ENCODE measurements at places on chromosomes 16 and 17. TPM values are rescaled to one million over a fixed set of nuclear protein-coding genes. Genes with fewer than 3 reads are reported as not detected.

ABCC6 gene
- polyA plus RNA-seq = 20.7 TPM

HOXB1 gene
- polyA plus RNA-seq = 0.19 TPM

GRCh38 chr17:38724337-38724988 is 5.7 kb upstream of the CISD3 start:
- DNase-seq = no peak

- peak; percentile 9 for DNase-seq
Measured at GRCh38 chr16:70529051-70529777, 5.6 kb downstream of the SF3B3 start.

ATAD5 gene
- polyA plus RNA-seq = 8.4 TPM

DNA sequence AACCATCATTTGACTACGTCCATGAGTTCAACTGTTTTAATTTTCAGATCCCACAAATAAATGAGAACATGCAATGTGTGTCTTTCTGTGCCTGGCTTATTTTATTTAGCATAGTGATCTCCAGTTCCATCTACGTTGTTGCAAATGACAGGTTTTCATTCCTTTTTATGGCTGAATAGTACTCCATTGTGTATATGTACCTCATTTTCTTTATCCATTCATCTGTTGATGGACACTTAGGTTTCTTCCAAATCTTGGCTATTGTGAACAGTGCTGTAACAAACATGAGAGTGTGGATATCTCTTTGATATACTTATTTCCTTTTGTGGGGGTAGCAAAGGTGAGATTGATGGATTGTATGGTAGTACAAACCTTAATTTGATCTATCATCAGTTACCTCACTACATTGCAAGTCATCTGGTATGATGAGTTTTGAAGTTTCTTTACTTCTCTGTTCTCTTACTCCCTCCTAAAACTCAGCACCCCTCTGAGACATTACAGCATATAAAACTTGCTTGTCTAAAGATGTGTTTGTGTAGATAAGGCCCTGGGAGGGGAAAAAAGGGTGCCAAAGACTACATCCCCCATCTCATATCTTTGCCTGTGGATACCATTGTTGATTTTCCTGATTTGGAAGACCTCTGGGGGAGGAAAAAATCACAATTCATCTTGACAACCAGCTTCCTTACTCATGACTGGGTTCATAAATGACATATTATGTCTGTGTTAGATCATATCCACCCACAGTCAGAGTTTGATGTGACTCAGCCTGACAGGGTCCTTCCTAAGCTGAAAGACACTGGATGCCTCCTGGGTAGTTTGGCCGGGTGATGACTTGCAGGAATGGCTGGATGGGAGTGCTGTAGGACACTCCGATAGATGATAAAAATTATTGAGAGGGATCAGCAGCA is 47.6 kb downstream of the ABCA9 start:
- no peak for DNase-seq

DNA sequence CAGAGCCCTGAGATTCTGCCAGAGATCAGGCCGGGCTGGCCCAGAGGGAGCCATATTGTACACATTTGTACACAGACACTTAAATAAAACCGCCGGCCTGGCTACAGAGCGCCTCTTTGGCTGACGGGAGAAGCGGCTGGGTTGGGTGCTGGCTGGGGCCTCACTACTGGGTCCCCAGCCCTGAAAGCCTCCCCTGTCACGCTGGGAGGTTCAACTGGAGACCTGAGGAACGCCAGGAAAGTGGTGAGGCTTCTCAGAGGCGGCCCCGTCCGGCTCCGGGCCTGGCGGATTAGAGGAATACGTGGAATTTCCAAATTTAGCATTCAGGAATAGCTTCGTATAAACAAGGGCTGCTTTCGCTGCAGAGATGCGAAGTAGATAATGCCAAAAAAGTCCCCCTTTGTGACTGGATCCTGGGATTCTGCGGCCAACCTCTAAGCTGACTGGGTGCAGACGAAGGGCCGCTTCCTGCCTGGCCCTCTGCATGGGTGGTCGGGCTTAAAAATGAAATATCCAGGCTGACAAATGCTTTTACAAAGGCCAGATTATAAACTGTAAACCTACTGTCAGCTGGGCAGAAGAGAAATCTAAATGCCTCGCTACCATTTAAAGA is 252.4 kb downstream of the IRF8 start:
- DNase-seq = no peak

CSH1 gene
- 0.83 TPM for polyA plus RNA-seq

DNA sequence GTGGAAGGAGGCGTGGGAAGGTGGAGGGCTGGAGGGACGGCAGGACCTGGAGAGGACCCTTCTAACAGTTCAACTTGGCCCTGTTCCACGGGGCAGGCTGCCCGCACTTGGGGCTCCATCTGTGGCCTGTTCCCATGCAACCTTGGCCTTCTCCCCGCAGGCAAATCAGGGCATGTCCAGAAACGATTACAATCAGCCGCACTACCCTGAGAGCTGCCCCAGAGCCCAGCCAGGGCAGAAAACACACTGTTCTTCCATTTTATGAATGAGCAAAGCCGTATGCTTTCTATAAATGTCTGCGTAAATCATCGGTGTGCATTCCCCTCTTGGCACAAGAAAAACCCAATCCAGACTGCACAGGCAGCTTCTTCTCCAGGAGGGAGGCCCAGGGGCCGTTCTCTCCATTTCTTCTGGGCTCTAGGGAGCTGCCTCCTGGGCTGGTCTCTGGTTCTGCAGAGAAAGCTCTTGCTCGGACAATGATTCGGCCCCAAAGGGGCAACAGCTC is 228.7 kb downstream of the SOX9 start:
- no peak for DNase-seq

CLDN7 gene
- 41.8 TPM for polyA plus RNA-seq

DNA sequence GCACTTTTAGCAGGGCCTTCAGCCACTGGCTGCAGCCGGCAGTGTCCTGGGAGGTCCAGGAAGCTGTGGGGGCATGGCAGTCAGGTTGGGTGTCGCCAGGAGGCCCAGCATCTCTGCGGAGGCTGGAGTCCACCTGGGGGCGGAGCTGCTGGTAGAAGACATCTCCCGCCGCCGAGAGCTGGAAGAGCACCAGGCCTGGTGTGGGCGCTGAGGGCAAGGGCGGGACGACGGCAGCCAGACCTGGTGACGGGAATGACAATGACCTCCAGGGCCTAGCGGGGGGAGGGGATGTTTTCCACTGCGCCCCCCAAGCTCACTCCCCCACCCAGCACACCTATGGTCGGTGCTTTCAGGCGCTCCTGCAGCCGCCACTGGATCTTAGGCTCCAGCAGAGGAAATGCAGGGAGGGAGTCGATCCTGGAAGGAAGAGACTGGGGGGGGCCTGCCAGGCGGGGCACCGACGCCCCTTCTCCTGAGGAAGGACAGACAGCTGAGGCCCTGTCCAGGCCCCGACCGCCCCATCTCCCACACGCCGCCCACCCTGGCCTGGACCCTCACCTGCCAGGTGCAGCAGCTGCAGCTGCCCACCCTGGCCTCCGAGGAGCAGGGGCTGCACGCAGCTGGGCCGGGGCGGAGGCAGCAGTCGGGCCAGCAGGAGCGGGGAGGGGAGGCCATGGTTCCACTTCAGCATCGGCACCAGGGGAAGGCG is 7.1 kb downstream of the TAF1C start:
- no peak for DNase-seq

GRCh38 chr16:51159865-51160264 is 8.8 kb upstream of the SALL1 start:
- DNase-seq = no peak

DNA sequence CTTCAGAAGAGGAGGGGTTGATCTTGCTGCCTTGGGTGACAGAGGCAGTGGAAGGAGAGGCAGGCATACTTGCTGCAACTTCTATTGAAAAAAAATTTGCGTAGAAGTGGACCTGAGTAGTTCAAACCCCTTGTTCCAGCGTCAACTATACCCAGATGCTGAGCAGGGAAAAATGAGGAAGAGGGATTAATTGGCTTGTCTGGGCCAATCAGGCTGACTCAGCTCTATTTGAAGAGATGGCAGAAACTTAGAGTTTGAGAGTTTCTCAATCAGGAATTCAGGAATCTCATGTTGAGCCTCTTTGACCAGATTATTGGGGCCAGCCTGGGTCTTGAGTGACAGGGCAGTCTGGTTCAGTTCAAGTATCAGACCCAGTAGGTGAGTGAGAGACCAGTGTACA is 17.6 kb downstream of the CASC3 start:
- DNase-seq = no peak

GRCh38 chr17:44122816-44123355 is 555 bp downstream of the HDAC5 start:
- DNase-seq = no peak

DNA sequence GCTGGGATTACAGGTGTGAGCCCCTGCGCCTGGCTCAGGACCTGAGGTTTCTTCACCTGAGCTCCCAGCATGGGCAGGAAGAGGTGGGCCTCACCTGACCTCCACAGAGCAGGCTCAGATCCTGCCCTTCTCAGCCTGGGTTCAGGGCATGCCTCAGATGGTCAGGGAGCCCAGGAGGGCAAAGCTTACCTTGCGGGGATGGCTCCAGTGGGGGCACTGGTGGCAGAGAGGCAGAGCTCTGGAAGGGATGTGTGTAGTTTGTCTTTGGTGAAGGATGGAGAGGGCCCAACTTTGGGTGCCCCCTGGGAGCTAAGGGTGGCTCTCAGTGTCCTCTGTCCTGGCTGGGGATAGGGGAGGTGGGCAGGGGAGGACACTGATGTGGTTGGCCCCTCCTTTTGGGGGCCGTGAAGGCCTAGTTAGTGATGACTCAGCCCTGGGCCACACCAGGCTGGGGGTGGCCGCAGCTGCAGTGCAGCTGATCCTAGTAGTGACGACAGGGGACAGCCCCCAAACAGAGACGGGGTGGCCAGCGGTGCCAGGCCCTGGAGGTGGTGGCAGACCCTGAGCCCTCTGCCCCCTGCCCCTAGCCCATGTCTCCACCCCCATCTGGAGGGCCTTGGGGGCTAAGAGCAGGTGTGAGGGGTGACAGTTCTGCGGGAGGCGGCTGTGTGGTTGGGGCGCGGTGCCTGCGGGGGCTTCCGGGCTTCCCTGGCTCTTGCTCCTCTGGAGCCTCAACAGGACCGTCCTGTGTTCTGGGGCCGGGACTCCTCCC is 5.8 kb downstream of the NHERF2 start:
- DNase-seq = no peak

DNA sequence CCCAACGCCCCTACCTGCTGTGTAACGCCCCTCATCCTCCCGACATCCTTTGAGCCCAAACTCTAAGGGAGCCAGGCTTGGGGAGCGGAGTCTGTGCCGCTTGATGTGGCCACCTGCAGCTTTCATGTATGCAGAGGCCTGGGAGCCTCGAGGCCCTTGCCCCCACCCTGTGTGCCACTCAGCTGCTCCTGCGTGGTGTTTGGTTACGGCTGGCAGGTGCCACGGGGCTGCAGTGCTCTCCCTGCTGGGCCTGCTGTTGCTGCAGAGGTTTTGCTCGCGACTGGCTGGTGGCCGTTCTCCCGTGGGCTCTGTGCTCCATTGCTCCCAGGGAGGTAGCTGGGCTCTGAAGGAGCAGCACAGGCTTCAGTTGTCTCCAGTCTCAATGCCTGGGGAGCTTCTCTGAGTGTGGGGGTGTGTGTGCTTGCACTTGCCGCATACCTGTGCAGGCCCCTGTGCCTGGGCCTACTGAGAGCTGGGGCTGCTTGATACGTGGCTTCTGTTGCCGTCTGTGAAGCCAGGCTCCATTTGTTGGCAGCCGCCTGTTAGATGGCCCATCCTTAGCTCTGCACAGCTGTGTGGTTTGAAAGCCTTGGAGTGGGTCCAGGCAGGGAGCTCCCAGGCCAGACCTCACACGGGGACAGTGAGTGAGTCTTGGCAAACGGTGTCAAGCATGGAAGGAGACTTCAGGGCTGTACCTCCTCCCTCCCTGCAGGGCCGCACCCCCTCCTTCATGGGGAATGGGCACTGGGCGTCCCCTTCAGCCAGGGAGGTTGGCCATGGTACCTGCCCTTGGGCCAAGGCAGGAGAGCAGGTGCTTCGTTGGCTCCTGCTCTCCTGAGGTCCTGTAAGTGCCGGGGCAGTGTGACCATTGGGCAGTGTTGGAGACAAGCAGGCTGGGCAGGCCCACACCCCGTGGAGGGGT is 47.2 kb downstream of the PDPK1 start:
- DNase-seq = no peak

- no peak for DNase-seq
Measured at GRCh38 chr17:42118545-42118944, 2.6 kb downstream of the KAT2A start.

GRCh38 chr17:36829676-36830075 is 107.6 kb upstream of the LHX1 start:
- no peak for DNase-seq

GDPD1 gene
- 10.3 TPM for polyA plus RNA-seq

GRCh38 chr17:82592767-82593589 is 55.3 kb downstream of the WDR45B start:
- no peak for DNase-seq

- no peak for DNase-seq
Measured at GRCh38 chr16:67228034-67228785, 1.3 kb downstream of the TMEM208 start.

GRCh38 chr17:70295329-70295728 is 126.0 kb downstream of the KCNJ2 start:
- DNase-seq = no peak

DNA sequence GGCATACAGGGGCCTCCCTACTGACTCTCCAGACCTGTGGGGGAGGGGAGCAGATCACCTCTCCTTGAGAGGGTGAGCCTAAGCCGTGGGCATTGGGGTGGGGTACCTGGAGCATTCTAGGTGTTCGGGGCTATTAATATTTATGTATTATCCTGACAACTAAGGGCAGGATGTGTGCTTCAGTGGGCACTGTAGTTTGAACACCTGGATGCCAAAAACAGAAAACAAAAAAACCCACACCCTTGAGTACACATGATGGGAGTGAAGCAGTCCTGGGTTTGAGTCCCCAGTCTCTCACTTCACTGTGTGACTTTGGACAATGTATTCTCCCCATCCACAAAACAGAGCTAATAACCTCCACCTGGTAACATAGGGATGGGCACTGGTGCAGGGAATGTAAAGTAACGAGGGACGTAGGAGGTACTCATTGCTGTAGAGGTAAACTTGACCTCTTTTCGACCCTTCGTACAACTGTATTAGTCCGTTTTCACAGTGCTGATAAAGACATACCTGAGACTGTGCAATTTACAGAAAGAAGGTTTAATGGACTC is 257.8 kb downstream of the CPPED1 start:
- no peak for DNase-seq

TP53TG3F gene
- not detected for polyA plus RNA-seq

GRCh38 chr17:39283896-39284295 is 58.2 kb upstream of the STAC2 start:
- no peak for DNase-seq

IRF8 gene
- 5.8 TPM for polyA plus RNA-seq

DNA sequence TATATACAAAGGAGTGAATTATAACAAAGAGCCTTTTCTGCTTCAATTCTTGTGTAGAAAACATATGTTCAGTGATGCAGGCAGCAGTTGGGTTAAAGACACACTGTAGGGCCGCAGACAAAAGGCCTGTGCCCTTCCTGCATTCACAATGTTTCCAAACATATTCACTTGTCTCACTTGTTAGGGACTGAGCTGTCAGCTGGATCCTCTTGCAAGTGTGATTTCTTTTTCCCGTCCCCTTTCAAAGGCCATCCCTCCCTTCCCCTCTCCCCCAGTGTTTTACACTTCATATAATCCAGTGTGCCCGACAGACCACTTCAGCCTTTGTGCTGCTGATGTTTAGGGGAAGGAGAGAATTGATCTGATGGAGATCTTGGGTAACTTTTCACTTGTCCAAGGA is 217.0 kb downstream of the FTO start:
- no peak for DNase-seq

- DNase-seq = no peak
Measured at GRCh38 chr16:79380995-79381602, 219.4 kb downstream of the MAF start.

GRCh38 chr17:7832431-7832830 is 1.6 kb upstream of the KDM6B start:
- DNase-seq = no peak
